ENCODE measurements at places on chromosomes 4 and X. TPM values are rescaled to one million over a fixed set of nuclear protein-coding genes. Genes with fewer than 3 reads are reported as not detected.

ERAS gene
- not detected for polyA plus RNA-seq

PORCN gene
- 18.2 TPM for polyA plus RNA-seq

DNA sequence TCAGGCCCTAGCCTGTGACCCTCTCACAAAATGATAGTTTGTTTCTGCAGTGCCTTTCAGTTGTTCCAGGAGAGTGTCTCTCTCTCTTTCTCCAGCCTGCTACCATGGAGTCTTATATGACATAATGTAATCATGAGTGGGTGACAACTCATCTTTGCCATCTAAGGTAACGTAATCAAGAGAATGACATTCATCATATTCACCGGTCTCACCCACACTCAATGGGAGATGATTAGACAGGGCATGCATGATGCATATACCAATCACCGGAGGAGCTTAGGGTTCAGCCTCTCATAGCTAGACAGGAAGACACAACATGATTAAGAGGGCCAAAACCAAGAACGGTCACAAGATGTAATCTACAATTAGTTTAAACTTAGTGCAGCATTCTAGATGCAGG, 97.1 kb upstream of the FAM9B start:
- no peak for DNase-seq

APLN gene
- polyA plus RNA-seq: not detected

- DNase-seq: no peak
These were observed 75.6 kb upstream of the AGA start for GRCh38 chr4:177517862-177518261.

GRCh38 chr4:6257247-6258025, 12.2 kb upstream of the WFS1 start:
- DNase-seq: no peak

Data from GM12878 (cell line).